ENCODE measurements at places on chromosomes 3 and 15.
A peak's percentile ranks its signal among the peaks of the same experiment; 100 is the strongest.

DNA sequence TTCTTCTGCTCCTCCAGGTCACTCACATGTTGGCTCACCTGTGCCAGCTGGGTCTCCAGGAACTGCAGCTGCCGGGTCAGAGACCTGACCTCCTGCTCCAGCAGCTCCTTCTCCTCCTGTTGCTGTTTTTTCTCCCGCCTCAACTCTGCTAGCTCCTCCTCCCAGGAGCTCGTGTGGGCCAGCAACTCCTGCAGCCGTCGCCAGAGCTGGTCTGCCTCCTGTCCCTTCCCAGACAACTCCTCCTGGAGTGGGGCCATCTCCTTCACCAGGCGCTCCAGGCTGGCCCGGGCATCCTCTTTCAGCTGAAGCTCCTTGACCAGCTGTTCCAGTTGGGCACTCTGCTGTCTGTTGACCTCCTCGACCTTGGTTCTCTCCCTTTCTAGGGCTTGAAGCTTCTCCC, 24.5 kb downstream of the CXCR6 start:
- peak; percentile 70 for DNase-seq

DNA sequence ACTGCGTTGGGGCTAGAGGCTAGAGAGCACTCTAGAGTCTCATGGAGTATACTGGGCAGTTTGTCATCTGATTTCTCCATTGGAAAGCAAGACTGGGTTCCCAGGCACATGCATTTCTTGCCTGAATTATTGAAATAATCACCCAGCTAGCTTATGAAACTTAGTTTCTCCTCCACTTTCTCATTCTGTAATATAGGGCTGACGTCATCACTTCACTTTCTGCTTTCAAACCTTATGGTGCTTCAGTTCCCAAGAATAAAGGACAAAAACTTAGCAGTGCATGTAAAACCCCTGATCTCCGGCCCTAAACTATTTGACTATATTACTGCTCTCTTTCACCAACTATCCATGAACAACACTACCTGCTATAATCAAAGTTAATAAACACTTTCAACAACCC, 147.9 kb downstream of the IGSF11 start:
- no peak for DNase-seq

GRCh38 chr3:162971715-162972114, 1475.1 kb downstream of the OTOL1 start:
- no peak for DNase-seq

DNA sequence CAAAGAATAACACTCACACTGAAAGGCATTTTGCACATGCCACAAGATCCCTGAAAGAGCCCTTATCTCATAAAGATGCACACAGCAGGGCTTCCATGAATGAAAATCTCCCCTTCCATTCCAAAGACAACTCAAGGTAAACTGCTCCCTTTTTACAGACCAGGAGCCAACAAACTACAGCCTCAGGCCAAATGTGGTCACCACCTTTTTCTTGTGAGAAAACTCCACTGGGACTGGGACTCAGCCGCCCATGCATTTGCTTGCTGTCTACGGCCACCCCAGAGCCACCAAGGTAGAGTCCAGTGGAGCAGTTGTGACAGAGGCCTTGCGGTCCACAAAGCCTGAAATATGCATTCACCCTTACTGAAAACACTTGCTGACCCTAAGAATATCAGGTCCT, 334.8 kb downstream of the OCA2 start:
- DNase-seq = no peak

DNA sequence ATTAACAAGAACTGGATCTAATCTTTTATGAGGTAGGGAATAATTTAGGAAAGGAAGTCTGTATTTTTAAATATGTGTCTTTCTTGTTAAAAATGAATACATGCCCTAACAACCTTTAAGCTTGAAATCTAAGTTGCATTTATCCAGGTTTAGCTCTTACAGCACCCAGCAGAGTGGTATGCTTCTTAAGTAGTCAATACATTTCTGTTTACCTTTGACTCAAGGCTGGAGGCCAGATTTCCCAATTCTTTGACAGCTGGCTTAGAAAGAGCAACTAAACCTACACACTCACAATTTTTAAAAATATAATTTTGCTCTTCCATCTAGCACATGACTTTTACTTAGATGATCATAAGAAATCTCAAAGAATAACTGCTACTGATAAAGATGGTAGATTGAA, 148.9 kb downstream of the DPH6 start:
- DNase-seq = no peak

DNA sequence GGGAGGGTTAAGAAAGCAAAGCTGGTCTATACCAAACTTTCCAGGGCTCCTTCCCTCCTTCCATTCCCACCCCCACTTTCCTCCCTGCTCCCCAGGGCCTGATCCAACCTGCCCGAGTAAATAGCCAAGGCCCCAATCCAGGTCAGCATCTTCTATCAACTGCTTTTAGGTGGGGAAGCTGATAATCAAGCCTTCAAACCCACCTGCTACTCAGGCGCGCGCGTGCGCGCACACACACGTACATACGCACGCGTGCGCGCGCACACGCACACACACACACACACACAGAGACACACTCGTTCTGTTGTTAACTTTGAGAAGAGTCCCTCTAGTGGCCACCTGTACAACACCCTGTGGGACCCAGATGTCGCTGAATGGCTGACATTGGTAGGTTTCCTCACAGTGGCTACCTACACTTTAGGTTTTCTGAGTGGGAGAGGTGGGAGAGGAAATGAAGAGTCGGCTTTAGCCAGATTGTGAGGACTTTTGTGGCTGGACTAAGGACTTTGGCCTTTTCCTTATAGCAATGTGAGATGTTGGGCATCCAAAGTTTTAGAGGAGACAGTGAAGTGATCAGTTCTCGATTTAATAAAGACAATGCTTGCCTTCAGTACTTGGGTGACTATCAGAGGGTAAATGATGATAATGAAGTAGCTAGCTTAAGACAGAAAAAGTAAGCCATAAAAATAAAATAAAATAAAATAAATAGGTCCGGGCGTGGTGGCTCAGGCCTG, 179.9 kb upstream of the C2CD4B start:
- no peak for DNase-seq

DNA sequence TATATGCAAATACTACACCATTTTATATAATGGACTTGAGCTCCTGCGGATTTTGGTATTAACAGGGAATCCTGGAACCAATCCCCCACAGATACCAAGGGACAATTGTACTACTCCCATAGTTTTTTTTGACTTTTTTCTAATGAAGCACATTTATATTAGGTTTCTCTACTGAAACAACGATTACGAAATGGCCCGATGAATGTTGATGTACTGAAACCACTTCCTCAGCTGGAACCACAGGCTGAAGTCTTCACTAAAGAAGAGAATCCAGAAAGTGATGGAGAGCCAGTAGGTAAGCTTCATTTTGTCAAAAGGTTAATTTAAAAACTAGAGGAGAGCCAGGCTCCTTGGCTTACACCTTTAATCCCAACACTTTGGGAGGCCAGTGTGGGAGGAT, 121.5 kb upstream of the LRRFIP2 start:
- no peak for DNase-seq

DNA sequence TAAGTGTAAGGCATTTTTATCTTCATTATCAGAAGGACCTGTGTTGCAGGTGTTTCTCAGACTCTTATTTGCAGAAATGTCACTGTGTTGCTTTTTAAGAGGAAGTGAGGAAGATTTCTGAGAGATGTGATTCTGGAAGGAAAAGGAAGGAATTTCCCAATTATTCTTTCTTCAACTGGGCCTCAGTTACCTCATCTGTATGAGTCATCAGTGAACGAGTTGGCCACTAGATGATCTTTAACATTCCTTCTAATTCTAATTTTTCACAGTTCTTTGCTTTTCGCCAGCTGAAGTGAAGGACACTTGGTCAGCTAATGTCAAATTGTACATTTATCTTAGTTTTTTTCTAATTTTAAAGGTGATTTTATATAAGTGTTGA, 28.9 kb downstream of the CLEC3B start:
- no peak for DNase-seq

DNA sequence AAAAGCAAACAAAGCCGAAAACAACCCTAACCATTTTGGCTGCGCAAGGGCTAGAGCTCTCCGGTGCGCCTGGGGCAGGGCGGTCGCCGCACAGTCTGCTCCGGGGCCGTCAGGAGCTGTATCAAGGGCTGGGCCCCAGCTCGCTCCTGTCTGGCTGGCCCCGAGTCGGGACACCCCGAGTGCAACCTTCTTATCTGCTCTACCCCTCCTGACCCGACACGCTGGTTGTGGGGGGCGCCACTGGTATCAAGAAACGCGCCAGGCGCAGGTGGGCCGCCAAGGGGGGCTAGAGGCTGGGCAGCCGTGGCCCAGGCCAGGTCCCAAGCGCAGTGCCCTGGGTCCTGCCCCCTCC, 36.0 kb downstream of the NR2F2 start:
- DNase-seq = no peak

DNA sequence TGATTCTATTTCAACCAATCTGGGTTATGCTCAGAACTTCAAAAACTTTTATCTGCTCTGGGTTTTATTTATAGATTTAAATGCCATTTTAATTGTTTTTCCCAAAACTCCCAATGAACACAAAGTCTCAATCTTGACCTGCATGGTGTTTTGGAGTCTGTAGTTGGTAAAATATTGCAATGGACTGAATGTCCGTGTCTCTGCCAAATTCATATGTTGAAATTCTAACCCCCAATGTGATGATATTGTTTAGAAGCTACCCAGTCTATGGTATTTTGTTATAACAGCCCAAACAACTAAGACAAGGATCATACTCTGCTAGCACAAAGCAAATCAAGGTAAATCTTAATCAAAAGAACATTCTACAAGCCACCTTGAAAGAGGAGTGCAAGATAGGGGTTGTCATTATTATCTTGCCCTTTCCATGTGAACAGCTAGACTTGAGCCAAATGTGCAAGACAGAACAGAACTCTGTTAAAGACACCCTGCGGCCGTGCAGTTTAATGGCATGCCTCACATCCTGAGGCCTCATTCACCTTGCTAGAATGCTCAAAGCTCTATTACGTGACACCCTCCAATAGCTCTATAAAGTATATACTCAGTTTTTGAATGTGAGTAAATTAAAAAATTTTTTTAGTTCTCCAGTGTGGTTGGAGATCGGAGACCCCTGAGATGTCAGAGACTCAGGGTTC, 7.5 kb downstream of the EOGT start:
- no peak for DNase-seq

GRCh38 chr15:77738038-77738370, 105.3 kb upstream of the LINGO1 start:
- no peak for DNase-seq

DNA sequence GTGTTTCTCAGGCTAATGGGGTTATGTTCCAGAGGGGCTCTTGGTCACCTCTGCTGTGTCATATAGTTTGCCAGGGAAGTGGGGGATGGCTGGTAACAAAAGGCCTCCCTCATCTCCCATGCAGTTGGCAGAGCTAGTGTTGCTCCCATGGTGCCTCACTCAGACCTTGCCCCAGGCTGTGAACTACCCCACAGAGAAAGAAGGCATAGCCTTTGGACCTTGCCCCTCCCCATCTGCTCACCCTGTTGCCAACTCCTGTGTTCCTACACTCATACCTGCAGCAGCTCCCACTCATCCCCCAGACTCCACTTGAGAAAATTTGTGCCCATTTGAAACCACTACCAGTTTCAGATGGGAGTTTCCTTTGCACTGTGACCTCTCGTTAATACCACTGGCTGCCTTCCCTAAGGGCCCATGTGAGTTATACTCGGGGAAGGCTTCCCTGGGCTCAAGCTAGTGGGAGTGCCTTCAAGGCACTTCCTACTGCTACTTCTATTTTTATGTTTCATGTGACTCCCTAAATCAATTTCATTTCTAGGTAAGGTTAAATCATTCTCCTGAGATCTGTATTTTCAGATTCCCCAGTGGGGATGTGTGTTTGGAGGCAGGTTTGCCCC, 25.3 kb upstream of the COPB2 start:
- no peak for DNase-seq

DNA sequence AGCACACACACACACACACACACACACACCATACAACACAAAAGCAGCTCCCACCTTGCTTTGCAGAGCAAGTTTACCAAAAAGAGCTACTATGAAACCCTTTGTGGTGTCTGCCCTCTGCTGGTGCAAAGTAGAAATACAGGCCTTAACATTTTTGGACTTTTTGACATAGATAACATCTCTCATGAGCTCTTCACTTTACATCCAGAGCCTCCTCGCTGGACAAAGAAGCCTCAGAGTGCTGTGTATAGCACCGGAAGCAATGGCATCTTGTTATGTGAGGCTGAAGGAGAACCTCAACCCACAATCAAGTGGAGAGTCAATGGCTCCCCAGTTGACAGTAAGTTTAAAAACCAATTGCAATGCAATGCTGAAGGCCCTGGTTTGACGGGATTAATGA, 157.9 kb downstream of the CHL1 start:
- peak; percentile 36 for DNase-seq

GRCh38 chr3:7171493-7171892, 310.6 kb downstream of the GRM7 start:
- DNase-seq = peak; percentile 97

- DNase-seq = no peak
Observed at GRCh38 chr15:77983091-77983707, 94.3 kb downstream of the TBC1D2B start.

GRCh38 chr15:43775411-43775965, 1.3 kb downstream of the ELL3 start:
- peak; percentile 95 for DNase-seq

DNA sequence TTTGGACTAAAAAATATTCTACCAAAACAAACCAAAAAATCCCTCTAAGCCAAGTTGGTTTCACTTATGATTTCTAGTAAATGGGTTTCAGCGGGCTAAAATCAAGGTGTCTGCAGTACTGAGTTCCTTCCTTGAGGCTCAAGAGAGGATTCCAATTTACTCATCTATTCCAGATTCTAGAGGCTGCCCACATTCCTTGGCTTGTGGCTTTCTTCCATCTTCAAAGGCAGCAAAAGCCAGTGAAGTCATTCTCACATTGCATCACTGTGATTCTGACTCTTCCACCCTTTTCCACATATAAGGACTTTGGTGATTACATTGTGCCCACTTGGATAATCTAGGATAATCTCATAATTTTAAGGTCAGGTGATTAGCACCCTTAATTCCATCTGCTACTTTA, 48.1 kb downstream of the DPPA2 start:
- no peak for DNase-seq

DNA sequence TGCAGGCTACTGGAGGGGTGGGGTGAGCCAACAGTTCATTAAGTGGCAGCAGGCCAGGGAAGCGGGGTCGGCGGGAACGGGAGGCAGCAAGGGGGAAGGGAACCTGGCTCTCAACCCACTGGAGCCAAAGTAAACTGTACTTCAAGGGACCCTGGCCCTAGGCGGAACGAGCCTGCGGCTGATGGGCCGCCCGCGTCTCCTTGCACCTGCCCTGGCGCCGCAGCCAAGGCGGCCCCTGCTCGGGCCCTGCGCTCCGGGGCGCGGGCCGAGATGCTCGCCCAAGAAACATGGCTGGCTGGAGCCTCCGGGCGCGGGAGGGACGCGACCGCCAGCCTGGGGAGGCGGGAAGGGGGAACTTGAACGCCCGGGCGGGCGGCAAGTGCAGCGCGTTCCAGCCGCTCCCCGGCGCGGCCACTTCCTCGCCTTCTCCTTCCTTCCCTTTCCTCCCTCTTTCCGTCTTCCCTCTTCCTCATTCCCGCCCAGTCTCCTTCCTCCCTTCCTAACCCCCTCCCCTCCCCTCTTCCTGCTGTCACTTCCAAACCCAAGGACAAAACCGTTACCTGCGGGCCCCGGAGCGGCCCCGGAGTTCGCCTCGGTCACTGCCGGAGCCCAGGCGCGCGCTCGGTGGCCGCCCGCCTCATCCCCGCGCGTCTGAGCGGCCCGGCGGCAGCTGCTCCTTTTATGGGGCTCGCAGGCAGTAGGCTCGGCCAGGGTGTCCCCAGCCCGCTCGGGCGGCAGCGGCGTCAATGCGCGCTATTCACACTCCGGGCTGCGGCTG, 489.7 kb downstream of the MAGI1 start:
- no peak for DNase-seq

All from LNCaP clone FGC (cell line).